Forelimb muscle (tissue), 1 donor: ENCODE measurements at places on chromosomes 1 and 21.

DNA sequence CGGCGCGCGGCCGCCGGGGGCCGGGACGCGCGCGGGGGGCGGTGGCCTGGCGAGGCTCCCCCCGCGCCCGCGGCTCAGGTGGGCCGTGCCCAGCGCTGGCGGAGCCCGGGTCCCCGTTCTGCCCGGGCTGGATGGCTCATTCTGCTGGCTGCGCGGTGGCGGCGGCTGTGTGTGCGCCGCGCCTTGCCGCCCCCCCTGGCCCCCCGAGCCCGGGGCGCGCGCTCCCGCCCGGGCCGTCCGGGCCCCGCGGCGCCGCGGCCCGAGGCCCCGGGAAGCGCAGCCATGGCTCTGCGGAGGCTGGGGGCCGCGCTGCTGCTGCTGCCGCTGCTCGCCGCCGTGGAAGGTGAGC lies at the start of gene EPHB2:
Gene EPHB2 (plus strand): TSS at position 139 of the 349 bp plus-strand sequence. CDS start 144 bp downstream, at position 283.
- DNase-seq, result no peak

DNA sequence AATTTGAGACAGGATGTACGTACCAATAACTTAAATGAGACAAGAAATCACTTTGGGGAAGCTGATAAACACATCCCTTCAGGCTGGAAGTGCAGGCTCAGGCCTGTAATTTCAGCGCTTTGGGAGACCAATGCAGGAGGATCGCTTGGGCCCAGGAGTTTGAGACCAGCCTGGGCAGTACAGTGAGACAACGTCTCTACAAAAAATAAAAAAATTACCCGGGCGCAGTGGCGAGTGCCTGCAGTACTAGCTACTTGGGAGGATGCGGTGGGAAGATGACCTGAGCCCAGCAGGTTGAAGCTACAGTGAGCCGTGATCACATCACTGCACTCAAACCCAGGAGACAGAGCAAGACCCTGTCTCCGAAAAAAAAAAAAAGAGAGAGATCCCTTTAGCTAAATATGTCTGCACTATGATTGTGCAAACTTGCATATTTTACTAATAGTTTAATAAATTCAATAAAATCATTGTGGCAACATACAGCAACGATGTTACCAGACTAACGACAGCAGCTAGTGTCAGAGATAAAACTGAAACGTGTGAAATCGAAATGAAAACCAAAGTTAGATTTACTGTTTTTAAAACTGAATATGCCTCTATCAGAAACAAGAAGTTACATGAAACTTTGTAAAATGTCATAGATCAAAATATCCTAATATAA lies 54.7 kb downstream of the CD2 start:
- DNase-seq, result no peak

GRCh38 chr1:15965228-15965767 lies 10.6 kb downstream of the ZBTB17 start:
- DNase-seq, result no peak

- DNase-seq, result no peak
Observed at GRCh38 chr1:209601809-209602657, 18.5 kb downstream of the CAMK1G start.

DNA sequence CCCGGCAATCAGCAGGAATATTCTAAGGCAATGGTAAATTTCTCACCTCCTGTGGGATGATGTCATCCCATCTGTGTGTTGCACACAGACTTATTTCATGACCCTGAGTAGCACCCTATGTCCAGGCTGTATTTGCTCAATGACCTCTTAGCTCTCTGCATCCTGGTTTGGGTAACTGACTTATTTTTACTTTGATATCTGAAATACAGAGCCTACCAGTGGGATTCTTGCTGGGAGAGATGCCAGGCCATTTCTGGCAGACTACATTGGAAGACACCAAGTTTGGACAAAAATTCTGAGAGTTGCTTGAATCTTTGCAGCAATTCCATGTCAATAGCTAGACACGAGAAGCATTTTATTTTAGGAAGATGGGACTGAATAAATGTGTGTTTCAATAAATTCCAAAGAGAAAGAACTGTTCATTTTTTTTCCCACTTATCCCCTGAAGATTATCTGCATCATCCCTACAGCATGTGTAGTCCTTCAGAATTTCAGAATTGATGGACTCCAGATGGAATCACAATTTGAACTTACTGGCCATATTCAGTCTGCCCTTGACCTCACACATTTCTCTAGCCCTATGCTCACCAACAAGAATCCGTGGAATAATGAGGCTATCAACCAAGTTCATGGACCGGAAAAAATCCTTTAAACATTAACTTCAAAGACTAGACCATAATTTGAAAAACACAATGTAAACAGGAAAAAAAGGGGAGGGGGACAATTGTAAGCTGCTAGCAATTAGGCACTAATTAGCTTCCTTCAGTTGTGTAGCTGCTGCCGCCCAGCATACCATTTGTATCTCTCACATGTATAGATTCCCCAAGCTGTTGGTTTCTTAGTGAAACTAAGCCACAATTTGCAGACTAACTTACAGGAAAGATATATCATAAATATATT lies 226.5 kb downstream of the HMCN1 start:
- peak; percentile 58 for DNase-seq

DNA sequence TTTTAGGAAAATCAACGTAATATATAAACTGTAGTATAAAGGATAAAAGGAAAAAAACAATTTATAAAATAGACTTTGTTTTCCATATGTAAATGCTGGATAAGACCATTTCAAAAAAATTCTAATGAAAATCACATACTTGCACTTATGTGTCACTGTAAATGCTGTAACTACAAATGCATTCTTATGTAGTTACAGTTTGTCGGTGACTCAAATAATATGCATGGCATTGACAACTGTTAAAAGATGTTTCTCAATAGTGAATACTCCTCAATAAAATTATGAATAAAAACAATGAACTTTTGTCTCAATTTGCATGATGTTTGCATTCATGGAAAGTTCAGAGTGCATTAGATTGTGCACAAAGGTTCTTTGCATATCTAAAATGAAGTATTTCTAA lies 614.0 kb upstream of the CHRM3 start:
- no peak for DNase-seq
